ENCODE measurements at places on chromosomes 4 and X.

GRCh38 chrX:24081661-24082154 lies 27.0 kb downstream of the EIF2S3 start:
- DNase-seq = no peak

DNA sequence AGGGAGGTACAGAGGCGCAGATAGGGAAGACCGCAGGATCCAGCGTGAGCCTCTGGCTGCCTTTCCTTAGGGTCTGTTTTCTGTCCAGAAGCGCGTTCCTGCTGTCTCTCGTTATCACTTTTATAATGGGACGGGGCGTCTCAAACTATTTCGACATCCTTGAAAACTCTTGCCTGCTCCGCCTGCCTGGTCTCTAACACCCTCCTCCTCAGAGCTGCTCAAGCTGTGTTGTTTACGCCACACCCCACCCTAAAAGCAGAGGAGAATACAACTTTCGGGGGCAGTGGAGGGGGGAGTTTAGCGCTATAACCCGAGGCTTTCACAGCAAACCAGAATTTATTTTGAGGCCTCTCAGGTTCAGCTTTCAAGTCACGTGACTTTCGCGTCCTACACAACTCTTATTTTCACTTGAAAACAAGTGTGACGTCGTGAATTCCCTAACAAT lies 646 bp upstream of the FAM3A start:
- DNase-seq = no peak

DNA sequence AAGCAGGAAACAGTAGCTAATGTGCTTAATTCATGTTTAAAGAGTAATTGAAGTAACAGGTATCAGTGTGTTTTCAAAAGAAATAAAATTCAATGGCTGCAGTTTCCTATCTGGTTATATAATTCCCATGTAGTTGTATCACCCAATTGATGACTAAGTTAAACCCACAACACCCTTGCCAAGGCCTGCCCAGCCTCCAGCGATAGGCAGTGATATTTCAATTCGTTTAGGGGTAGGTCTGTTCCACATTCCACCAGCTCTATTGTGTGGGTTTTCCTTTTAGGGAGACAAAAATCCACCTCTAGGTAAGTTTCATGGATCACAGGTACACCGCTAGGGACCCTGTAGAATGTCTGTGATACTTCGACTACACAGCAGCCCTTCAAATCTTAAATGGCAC lies 24.7 kb upstream of the MXRA5 start:
- DNase-seq = no peak

DNA sequence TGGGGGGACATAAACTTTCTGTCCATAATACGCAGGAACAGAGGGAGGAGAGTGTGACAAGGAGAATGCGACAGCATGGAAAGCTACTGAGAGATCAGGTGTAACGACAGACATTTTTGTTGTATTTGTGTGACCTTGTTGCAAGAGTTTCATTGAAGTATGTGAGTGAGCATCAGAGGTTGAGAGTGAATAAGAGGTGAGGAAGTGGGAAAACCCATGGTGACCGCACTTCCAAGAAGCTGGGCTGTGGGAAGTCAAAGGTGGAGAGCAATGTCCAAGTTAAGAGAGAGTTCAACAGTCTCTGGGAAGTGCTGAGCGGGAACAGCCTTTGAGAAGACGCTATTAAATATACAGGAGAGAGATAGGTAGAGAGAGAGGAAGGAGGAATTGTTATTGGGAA lies 76.4 kb upstream of the PGRMC2 start:
- no peak for DNase-seq

- no peak for DNase-seq
Observed at GRCh38 chrX:40154250-40154852, 56.6 kb upstream of the BCOR start.

DNA sequence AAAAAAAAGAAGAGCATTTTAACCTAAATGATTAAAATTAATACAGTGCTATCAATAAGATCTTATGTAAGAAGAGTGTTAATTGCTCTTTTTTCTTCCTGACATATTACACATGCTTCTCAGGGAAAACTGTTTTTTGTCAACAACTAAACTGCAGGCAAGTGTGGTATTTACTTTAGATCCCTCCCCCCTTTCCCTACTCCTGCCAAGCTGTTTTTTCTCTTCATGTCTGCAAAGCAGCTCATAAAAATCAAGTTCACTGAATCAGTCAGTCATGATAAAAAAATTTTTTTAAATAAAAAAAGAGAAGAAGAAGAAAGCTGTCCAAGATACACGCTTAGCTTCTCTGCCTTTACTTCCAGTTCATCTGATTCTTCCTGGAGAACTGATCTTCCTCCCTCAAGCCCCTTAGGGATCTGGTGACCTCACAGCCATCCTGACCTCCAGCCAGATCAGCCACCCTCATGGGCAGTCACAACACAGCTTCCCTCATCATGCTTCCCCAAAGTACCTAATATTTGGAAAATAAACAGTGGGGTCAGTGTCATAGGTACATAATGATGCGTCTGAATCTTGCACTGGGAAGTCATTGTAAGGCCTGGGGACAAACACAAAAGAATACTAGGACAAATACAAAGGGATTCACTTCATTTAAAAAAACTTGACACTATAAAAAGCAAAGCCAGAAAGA lies 87.0 kb downstream of the ZNF827 start:
- no peak for DNase-seq

DNA sequence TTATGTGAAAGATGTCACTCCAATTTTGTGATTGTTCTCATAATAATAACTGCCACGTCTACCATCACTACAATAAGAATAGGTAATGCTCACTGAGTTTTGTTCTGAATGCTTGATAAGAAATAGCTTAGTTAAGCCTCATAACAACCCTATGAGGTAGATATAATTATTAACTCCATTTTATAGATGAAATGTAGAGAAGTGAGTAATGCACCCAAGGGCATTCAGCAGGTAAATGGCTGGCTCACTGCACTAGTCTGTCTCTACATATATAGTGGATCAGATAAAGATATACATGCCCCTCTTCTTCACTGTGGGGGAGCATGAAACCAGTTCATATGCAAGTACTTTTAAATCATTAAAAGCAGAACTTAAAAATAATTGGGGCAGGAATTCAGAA lies 65.8 kb upstream of the SLC4A4 start:
- DNase-seq = no peak

DNA sequence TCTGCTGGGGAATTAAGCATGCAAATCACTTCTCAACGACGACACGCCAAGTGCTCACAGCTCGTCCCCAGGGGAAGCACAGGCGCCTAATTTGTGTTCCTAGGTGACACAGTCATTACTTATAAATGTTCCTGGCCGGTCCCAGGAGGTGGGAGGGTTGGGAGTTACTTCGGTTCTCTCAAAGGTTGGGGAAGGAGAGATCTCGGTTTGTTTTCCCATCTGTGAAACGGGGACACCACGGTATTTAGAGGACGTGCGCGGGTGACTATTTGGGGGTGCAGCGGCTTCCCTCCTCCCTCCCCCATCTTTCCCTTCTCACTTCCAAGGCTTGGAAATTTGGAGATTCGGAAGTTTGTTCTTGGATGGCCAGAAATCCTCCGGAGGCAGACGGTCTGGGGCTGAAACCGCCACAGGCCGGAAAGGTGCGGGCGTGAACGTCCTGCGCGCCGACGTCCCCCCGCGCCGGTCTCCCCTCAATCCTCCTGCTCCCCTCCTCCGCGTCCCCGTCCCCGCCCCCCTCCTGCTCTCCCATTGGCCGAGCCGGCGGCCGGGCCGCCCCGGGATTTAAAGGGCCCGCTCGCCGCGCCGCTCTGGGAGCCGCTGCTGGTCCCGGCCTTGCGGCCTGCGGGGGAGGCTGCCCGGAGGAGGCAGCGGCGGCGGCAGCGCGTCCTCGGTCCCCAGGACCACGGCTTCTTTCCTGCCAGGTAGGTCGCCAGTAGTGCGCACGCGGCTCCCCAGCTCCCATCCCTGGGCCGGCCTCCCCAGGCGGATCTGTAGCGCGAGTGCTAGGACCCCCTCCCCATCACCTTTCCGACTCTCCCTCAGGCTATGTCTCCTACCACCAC lies at the start of gene PORCN:
Gene PORCN (plus strand): TSS at position 593 of the 845 bp plus-strand sequence. CDS start 829 bp downstream, outside the sequence.
- no peak for DNase-seq

All from stromal cell of bone marrow (primary cell).